ENCODE measurements at places on chromosomes 16 and 17.

DNA sequence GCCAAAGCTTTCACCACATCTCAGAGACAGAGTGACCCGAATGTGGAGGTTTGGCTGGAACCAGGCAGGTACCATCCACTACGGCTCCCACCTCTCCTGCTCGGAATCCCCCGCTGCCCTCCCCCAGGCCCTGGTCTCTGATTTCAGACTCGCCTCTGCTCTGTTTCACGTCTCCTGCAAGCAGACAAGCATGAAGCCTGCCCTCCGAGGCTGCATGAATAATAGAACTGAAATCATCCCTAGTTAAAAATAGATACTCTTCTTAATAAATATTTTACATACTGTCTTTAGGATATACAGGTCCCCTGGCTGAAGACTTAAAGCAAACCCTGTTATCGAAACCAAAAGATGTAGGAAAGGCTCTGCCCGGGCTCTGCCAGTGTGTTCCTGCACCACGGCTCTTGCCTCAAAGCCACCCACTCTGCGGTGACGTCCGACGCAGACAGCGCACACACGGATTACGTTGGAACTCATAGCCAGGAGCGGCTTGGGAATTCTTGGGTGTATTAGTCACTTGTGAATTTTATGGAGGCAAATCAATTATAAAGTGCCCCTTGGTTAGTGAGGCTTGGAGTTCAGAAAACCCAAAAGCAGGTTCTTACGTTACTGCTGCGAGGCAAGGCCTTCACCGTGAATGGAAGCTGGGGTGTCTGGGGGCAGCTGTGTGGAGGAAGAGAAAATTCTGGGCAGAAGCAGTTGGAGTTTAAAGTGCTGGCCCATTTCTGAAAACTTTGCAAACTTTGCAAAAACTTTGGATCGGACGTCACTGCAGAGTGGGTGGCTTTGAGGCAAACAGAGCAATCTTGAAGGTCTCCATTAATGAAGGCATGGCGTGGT lies 25.6 kb upstream of the NPTX1 start:
- no peak for DNase-seq

GRCh38 chr16:77928096-77928495 lies 94.3 kb upstream of the CLEC3A start:
- DNase-seq, result no peak

DNA sequence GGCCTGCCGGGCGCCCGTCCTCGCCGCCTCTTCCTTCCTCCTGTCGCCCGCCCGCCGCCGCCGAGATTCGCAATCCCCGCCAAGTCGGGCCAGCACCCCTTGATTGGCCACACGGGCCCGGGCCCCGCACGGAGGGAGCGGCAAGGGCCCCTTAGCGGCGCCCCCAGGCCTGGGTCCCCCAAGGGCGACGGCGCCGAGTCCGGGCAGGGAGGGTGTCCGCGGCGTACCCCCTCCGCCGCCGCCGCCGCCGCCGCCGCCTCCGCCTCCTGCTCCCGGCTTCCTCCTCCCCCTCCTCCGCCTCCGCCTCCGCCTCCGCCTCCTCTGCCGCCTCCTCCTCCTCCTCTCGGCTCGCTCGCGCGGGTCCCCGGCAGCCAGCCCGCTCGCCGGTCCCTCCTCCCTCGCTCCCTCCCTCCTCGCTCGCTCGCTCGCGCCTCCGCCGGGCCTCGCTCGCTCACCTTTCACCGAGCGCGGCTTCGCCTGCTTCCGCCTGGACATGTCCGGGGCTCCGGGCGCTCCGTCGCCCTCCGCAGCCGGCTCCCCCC lies 561 bp downstream of the ZNF423 start:
- DNase-seq, result peak; percentile 67

- peak; percentile 36 for DNase-seq
Measured at GRCh38 chr17:51371732-51372151, 111.4 kb downstream of the UTP18 start.

- no peak for DNase-seq
Measured at GRCh38 chr16:69926241-69926640, 24.9 kb upstream of the CLEC18A start.

GRCh38 chr16:11377154-11377553 lies 31.9 kb downstream of the RMI2 start:
- DNase-seq, result peak; percentile 33

All from AG10803 (cell line).